ENCODE measurements at places on chromosomes 1 and 21.

- DNase-seq = no peak
Measured at GRCh38 chr1:24475700-24476099, 26.9 kb upstream of the RCAN3 start.

DNA sequence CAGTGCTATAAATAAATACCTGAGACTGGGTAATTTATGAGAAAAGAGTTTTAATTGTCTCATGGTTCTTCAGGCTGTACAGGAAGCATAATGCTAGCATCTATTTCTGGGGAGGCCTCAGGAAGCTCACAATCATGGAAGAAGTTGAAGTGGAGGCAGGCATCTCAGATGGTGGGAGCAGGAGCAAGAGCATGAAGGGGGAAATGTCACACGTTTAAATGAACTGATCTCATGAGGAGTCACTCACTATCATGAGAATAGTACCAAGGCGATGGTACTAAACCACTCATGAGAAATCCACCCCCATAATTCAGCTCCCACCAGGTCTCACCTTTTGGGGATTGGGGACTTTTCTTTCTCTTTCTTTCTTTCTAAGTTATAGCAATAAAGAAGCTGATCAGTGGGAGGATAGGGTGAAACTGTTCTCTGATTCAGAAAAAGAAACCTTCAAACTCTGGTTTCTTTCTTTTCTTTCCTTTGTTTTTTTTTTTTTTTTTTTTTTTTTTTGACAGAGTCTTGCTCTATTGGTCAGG is 17.1 kb upstream of the SPAG17 start:
- no peak for DNase-seq

GRCh38 chr21:14452031-14452726 is 69.2 kb upstream of the HSPA13 start:
- no peak for DNase-seq

DNA sequence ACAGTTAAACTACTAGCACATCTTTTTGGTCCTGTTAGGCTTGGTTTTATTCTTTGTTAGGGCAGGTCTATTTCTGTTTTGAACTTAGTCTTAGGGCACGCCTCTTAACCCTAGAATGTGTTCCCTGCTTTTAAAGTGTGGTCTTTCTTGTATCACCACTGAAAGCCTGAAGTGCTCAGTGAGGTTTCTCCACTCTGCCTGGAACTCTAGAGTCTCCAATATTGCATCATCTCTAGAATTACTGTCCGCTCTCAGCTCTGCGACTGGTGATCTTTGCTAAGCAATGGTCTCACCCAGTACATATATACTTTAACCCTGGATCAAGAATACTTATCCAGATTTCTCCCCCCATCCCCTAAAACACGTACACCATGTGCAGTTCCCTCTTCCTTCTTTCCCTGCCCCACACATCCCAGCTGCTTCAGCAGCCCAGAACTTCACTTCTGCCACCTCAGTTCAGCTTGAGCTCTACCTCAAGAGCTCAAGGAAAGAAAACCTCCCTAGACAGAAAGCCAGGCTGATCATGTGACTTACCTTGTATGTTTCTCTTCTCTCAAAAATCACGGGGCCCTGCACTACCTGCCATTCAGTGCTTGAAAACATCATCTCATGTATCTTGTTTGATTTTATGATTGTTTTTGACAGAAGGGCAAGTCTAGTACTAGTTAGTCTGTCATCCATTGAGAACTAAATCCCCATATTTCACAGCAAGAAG is 59.9 kb downstream of the TENT5C start:
- no peak for DNase-seq

GRCh38 chr1:50264590-50264989 is 155.9 kb downstream of the ELAVL4 start:
- DNase-seq = no peak

DNA sequence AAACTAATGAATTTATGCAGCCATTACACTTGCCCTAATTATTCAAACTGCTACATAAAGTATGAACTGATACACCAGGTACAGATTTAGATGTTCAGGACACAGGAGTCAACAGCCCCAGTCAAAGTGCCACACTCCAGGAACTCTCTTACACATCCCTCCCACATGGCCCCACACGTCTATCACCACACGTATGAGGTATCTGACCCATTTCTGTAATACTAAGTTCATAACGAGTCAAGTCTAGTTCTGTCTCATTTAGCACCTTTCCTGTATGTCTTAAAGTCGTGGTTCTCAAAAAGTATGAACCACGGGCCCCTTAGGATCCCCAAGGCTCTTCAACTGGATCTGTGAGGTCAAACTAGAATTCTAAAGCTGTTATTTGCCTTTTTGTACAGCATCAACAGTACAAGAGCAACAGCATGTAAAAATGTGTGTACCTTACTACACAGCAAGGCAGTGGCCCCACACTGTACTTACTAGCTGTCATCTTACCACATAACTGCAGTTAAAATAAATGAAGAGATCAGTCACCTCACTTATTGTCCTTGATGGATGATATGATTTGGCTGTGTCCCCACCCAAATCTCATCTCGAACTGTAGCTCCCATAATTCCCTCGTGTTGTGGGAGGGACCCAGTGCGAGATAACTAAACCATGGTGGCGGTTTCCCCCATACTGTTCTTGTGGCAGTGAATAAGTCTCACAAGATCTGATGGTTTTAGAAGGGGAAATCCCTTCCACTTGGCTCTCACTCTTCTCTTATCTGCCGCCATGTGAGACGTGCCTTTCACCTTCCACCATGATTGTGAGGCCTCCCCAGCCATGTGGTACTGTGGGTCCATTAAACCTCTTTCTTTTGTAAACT is 42.6 kb downstream of the SIPA1L2 start:
- DNase-seq = no peak

DNA sequence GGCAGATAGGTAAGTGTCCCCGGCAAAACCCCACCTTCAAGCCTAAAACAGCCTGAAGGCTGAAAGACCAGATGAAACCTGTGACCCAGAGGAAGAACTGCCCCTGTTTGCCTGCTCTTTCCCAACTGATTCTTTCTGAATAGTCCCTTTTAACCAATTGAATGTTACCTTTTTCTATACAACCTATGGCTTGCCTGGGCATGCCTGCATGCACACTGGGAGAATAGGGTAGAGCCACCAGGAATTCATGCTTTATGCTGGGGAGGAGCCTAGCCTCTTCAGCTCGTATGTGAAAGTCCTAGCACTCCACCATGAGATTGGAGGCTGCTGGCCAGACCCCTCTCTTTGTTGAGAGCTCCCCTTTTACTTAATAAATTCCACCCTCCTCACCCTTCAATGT is 340.0 kb downstream of the PTBP2 start:
- no peak for DNase-seq

- DNase-seq = no peak
Measured at GRCh38 chr1:41355761-41356160, 5.5 kb upstream of the FOXO6 start.

- DNase-seq = no peak
Measured at GRCh38 chr1:168476588-168477385, 67.0 kb downstream of the XCL2 start.

GRCh38 chr1:207752456-207752998 is 673 bp downstream of the CD46 start:
- DNase-seq = no peak

- DNase-seq = no peak
Measured at GRCh38 chr1:30774550-30775432, 17.2 kb upstream of the LAPTM5 start.

- no peak for DNase-seq
Measured at GRCh38 chr1:246398126-246398813, 108.8 kb downstream of the SMYD3 start.

GRCh38 chr1:114167226-114167625 is 13.6 kb upstream of the SYT6 start:
- DNase-seq = no peak

DNA sequence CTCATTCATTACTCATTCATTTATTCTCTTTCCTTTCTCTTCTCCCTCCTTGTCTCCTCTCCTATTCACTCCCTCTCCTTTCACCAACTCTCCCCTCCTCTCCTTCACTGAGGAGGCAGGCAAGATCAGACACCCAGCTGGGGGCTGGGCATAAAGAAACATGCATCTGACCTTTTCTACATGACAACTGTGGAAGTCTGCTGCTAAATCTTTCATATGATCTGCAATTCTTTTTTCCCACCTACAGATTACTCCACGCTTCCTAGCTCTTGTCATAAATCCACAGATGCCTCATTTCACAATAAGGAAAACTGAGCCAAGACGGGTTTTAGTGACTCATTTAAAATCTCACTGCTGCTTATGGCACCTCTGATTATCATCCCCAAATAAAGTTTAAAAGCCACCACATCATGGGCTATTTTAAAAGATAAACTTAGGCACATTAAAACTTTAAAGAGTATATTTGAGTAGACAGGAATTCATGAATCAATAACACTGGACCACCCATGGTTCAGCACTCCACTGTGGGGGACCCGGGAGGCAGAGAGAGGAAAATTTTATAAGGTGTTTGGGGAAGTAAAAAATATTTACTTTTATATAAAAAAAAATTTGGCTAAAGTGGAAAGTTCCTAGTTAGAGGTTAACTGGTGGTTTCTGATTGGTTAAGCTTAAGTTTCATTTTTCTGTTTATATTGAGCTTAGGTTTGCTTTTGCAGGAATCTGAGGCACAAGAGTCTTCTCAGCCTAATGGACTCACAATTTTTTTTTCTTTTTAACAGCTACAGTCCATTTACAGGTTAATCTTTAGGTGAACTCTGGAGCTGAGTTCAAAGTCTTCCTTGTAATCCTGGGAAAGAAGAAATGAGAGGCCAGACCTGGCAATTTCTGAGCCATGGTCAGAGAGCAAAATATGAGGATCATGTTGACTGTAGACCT is 55.8 kb upstream of the DNAH14 start:
- no peak for DNase-seq

- DNase-seq = no peak
Measured at GRCh38 chr1:183593356-183593755, 3.1 kb upstream of the NCF2 start.

DNA sequence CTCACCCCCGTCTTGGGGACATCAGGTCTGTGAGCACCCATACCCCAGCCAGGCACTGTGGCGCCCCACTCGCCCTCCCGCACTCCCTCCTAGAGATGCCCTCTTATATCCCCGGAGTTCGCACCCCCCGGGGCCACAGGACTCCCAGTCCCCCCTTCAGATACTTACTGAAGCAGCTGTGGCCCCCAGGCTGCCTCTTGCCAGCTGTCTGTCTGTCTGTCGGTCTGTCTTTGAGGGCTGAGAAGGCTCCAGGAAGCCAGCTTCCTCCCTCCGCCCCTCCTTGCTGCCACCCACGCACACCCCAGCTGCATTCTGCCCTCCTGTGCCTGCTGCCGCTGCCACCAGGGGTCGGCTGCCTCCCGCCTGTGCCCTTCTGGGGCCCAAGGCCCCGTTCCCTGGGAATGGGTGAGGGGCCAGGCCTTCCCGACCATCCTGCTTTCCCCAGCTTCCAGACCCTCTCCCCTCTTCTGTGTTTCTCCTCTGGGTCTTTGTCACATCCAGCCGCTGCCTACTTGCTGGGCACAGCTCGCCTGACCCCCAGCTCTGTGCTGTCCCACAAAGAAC is at the start of gene PTPN7:
TSS of gene PTPN7 (minus strand) at position 226 of the 564 bp plus-strand sequence. CDS start 1,200 bp downstream, outside the sequence.
- peak; percentile 24 for DNase-seq

Data from iPS-NIHi11 (cell line).